ENCODE measurements at places on chromosomes 5 and 9.

DNA sequence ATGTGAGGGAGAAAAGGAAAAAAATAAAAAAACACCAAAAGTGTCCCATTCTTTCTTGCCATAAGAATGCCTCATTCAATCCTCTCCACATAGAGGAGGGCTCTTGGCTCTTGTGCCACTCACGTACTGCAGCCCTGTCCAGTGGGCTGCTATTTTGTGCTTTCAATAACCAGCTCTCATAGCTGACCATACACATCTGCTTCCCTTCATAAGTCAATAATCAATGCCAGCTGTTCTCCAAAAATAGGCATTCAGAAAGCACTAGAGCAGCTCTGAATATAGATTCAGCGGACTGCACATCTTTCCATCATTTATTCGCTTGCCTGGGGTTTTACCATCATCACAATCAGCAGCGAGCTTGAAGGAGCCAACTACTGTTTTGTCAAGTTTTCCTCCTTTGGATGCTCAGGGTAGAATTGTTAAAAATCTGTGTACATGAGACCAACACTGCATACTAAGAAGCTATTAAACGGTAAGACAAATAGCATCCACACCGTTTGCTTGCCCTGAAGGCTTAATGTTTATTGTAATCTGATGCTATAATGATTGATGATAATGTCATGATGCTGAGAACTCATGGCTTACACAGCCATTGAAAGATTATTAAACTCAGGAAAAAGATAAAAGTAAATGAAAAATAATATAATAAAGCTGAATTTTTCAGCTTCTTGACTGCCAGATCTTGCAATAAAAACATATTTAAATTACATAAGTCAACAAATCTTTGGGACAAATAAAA lies 80.0 kb downstream of the OXCT1 start:
- DNase-seq: no peak

DNA sequence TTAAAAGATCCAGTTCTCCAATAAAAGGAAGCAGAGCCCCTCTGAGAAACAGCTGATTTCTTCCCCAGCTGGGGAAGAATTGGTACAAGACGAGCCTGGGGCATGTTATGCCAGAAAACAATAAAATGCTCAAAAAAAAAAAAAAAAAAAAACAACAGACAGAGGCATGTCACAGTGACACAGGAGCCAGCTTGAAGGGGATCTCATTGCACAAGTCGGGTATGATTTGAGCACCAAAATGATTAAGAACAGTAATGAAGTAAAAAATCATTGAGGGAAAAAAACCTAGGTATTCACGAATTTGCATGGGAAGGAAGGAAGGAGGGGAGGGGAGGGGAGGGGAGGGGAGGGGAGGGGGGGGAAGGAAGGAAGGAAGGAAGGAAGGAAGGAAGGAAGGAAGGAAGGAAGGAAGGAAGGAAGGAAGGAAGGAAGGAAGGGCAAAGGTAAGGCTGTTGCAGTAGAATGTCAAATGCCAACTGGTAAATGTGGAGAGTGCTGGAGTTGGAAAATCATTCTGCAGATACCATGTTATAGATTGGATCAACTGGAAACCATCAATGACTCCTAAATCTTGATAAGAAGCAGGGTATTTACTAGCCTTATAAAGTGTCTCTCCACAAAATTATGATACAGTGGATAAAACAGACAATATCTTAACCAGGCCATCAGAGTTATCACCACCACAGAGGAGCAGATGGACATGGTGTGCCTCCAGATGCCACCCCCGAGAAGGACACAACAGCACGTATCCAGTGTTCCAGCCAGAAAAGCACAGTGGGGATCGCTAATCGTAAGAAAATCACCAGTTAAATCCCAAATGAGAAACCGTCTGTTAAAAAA lies 7.2 kb downstream of the GNA14 start:
- no peak for DNase-seq

DNA sequence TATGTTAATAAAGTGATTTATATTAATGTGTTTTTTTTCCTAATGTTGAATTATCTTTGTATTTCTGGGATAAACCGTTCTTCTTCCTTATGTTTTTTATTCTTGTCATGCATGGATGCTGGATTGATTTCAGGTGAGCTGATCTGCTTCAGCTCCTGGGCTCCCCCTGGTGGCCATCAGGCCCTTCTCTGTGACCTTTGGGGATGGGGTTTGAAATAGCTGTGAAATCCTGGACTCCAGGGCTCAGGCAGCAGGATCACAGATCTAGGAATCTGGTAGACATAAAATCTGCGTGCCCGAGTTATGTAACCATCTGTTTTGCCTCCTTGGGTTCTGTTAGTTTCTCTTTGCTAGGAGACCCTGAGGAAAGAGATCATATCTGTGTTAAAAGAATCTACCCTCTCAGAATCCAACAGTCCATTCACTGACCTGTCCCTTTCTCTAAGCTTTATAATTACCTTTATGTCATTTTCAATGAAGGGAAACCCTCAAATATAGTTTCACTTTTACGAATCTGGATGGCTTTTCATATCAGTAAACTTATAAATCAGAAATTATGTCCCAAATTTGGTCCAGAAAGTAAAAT lies 12.2 kb upstream of the OR13J1 start:
- peak; percentile 37 for DNase-seq

DNA sequence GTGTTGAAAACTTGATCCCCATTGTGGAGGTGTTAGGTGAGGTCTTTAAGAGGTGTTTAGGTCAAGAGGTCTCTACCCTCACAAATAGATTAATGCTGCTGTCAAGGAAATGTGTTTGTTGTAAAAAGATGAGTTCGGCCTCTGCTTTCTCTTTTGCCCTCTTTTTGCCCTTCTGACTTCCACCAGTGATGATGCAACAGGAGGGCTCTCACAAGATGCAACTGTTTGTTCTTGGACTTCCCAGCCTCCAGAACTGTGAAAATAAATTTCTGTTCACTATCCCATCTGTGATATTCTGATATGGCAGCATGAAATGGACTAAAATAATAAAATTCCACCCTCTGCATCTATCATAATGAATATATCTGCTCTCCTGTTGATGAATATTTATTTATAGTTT lies 650.0 kb upstream of the ZNF608 start:
- DNase-seq: no peak

GRCh38 chr5:151967865-151968264 lies 43.2 kb upstream of the GLRA1 start:
- DNase-seq: no peak

DNA sequence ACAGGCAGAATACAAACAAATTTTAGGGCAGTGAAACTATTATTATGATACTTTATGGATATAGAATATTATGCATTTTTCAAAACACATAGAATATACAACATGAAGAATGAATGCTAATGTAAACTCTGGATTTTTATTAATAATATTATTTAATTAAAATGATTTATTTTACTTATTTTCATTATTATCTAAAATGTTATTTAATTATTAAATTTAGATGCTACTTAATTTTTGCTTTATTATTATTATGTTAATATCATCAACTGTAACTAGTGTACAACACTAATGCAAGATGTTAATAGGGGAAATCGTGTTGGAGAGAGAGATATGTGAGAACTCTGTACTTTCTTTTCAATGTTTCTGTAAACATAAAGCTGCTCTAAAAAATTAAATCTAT lies 39.3 kb upstream of the TENT4A start:
- DNase-seq: no peak

DNA sequence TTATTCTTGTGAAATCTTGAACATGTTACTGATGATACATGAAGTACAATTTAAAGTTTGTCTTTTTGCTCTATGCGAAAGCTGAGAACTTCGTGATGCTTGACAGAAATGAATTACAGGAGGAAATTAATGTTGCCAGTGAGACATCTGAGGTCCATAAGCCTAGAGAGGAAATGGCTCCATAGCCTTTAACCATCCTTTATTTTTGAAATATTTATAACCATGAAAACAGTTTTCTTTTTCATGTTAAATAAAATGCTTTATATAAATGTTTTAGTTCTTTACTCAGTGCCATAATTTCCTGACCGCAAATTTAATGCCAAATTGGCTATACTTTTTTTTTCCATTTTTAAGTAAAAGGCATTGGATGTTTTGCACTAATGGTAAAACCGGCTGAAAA lies 29.1 kb downstream of the F2RL2 start:
- no peak for DNase-seq

DNA sequence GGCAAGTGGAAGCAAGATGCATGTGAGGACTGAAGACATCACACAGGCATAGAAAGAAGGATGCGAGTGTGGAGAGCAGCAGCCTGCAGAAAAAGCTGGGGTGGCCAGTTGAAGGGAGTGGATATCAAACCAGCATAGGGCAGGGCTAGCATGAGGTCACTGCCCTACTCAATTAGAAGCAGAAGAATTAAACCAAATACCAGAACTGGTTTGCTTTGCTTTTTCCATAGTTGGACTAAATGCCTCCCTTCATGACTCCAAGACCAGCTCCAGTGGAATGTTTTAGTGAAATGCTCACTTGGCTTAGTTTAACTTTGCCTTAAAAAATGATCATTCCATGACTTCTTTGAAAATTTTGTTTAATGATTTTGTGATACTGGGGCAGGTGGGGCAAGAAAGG lies 45.8 kb downstream of the TMEM167A start:
- no peak for DNase-seq

DNA sequence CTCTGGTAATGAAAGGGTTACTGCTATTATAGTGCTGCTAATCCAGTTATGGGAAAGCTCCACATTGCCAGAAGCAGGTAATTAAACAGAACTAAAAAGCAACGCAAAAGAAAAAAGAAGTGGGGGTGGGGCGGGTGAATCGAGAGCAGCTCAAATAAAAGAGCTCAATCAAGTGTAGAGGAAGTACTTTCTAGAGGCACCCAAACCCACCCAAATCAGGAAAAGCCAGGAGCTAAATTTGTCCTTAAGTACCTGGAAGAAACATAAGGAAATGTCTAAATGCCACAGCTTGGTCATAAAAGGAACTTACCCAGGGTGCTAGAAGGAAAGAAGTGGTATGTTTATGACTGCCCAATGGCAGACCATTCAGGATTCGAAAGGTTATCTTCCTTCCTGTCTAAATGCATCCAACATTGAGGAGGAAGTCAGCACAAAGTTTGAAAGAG lies 2.4 kb upstream of the RNF145 start:
- no peak for DNase-seq

DNA sequence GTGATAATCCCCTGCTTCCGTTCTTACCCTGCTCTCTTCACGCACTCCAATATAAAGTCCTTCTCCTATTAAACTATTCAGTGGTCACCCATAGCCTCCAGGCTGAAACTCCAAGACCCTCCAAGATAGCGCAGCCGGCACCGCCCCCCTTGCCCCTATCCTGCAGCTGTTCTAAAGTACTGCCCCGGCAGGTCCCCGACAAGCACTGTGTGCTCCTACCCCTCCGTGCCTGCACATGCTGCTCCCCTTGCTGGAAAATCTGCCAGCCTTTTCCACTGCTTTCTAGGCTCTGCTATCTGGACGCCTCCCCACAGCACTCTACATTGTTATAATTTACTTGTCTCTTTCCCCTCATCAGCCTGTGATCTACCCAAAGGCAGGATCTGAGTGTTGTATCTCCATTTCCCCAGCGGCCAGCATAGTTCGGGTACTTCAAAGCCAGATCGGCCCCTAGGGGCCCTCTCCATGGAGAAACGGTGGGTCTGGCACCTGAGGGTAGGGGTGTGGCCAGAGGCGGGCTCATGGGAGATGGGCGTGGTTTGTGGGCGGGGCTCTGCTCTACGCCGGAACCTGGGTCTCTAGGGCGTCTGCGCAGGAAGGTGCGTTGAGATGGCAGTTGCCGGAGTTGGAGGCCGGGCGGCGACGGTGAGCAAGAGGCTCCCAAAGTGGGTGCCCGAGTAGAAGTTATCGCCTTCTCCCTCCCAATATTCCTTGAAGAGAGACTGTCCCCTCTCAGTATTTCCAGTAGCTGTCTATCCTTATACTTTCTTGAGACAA lies 83.5 kb upstream of the RUSC2 start:
- DNase-seq: no peak

- DNase-seq: no peak
Observed at GRCh38 chr5:133612249-133612860, at the start of gene FSTL4. Gene FSTL4, minus strand, starts transcription at chr5:133612541.

DNA sequence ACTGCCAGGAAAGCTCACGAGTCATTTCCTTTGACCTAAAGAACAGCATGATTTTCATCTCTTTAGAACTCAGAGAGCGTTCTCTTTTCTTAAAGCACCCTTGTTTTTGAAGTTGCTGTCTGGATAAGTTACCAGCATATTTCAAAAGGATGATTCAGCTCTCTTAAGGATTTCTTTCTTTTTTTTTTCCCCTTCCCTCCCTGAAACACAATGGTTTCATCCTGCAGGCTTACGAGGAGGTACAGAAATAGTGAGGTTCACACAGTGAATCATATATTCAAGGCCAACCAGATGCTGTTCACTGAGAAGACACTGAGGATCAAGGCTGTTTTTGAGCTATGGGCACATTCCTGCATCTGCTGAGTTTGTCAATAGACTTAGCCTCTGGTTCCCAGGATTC lies 257.2 kb downstream of the KIF4B start:
- no peak for DNase-seq

GRCh38 chr9:118612201-118612600 lies 757.0 kb downstream of the BRINP1 start:
- DNase-seq: no peak

DNA sequence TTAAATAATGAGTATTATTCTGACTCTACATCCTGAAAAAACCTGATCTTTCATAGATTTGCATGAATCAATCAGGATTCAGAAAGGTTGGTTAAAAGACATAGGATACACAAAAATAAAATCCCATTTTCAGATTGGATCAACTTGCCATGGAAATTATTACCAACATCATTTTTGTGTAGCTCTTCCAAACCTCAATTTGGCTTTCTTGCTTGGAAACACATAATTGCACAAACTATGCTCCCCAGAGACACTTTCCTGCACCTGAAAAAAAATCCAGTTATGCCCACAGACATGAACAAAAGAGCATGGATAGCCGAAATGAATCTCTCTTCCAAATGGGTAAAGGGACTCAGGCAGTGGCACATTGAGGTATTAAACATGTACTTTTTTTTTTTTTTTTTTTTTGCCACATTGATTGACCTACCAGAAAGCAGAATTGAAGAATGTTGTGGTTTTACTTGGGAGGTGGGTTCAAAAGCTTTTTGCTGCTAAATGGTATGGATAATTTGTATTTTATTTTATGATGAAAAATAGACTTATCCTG lies 135.4 kb upstream of the FBN2 start:
- no peak for DNase-seq

DNA sequence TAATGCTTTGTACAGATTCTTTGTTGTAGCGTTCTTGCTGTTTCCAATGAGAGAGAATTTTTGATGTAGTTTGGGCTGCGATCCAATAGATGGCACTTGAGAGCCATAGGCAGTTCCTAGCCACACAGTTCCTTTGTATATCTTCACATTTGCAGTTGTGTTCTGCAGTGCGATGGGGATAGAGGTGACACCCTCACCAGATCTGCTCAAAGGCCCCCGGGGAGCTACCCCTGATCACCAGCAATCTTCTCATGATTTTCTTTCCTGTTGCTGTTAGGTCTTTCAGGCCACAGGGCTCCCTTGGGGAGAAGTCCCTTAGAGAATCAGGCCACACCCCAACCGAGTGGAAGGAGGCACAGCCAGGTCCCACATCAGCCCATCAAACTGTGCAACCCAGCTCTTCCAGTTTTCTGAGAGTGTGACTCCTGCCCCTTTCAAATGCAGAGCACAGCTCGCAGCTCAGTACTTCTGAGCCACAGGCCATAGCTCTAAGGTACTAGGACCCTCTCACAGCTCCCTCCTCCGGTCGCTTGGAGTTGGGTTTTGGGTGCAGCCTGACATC lies 353.7 kb downstream of the SLCO4C1 start:
- DNase-seq: no peak

GRCh38 chr5:88687373-88687911 lies 195.5 kb downstream of the MEF2C start:
- no peak for DNase-seq

- DNase-seq: no peak
Observed at GRCh38 chr9:89661956-89662717, 57.3 kb downstream of the GADD45G start.

- no peak for DNase-seq
Observed at GRCh38 chr5:159017786-159018185, 81.9 kb downstream of the EBF1 start.
